ENCODE measurements at places on chromosomes 6 and 20. TPM values are rescaled to one million over a fixed set of nuclear protein-coding genes. Genes with fewer than 3 reads are reported as not detected.

The HLA-DPA1 gene
- total RNA-seq, result 6.5 TPM

The KCTD20 gene
- total RNA-seq, result 42.7 TPM

The ANKEF1 gene
- total RNA-seq, result 3.2 TPM

The TREM1 gene
- not detected for total RNA-seq

The MEP1A gene
- total RNA-seq, result not detected

The UNC5CL gene
- total RNA-seq, result 1.1 TPM

Data from mesangial cell (primary cell).